ENCODE measurements at places on chromosomes 13 and 19.

DNA sequence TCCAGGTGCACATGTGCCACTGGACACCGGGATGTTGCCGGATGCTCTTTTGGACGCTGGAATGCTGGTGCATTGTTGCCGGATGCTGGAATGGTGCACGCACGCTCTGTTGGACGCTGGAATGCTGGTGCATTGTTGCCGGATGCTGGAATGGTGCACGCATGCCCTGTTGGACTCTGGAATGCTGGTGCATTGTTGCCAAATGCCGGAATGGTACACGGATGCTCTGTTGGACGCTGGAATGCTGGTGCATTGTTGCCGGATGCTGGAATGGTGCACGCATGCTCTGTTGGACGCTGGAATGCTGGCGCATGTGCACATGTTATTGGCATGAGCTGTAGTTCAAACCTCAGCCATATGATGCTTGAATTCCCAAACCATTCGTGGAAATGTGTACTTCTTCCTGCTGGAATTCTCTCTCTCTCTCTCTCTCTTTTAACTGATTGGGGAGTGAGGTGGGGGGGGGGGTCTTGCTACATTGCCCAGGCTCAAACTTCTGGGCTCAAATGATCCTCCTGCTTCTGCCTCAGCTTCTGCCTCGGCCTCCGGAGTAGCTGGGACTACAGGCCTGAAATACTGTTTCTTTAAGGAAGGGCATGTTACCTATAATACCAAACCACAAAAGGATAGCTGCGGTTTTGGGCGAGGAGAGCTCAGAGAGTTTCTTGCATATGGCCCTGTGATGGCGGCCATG lies 1.2 kb upstream of the MCF2L start:
- no peak for DNase-seq

DNA sequence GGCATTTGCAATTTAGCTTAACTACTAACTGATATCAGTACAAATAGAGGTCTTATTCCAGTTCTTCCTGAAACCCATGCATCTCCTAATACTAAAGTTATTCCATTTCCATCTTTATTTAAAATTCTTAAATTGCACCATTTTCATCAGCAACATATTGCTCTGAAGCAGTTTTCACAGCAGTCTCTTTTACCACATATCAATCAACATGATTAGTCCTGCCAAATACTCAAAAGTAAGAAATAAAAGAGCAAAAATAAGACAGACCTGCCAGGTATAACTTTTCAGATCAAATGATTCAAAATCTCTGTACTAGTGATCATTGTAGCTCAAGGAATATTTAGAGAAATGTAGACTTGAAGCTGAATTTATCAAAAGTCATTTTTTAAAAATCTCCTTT lies 141.7 kb downstream of the SLITRK1 start:
- no peak for DNase-seq

GRCh38 chr13:43353631-43354030 lies 330.2 kb downstream of the DNAJC15 start:
- no peak for DNase-seq

- no peak for DNase-seq
These were observed 23.1 kb upstream of the SPRY2 start for GRCh38 chr13:80363890-80364503.

- DNase-seq, result no peak
These were observed 133.4 kb downstream of the LACC1 start for GRCh38 chr13:44012910-44013757.

- DNase-seq, result no peak
These were observed 44.4 kb downstream of the GPC6 start for GRCh38 chr13:93270769-93271742.

DNA sequence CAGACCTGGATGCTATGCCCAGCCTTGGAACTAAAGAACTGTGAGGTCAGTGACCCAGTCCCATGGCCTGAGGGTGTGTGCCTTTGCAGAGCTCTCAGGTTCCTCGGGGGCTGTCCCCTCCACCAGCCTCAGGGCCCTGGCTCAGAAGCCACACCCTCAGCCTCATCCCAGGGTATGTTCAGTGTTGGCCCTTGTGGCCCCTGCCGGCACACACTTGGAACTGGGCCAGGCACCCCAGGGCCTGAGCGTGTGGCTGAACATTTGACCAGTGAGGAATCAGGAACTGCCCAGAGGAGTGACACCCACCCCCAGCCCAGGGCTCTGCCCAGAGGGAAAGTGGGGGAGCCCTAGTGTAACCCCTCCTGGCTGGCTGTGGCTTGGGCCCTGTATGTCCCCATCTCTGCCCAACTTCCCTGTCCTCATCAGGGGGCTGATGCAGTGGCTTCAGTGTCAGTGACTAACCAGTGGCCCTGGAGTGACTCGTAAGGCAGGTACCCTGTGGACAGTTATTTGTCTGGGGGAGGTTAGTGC lies 10.0 kb downstream of the NKPD1 start:
- DNase-seq, result no peak

DNA sequence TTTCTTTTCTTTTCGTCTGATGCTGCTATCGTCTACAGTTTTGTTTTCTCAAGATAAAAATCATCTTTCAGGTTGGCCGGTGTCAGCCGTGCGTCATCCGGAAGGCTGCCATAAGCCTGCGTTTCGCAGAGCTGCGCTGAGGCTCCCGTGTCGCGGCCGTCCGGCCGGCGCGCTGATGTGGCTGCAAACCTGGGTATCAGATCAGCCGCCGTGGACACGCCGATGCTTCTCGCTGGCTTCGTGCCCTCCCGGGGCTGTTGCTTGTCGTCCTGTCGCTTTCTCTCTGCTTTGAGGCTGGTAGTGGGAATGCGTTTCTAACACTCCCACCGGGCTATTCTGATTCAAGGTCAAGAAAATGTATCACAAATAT lies 45.9 kb upstream of the TFDP1 start:
- peak; percentile 72 for DNase-seq

DNA sequence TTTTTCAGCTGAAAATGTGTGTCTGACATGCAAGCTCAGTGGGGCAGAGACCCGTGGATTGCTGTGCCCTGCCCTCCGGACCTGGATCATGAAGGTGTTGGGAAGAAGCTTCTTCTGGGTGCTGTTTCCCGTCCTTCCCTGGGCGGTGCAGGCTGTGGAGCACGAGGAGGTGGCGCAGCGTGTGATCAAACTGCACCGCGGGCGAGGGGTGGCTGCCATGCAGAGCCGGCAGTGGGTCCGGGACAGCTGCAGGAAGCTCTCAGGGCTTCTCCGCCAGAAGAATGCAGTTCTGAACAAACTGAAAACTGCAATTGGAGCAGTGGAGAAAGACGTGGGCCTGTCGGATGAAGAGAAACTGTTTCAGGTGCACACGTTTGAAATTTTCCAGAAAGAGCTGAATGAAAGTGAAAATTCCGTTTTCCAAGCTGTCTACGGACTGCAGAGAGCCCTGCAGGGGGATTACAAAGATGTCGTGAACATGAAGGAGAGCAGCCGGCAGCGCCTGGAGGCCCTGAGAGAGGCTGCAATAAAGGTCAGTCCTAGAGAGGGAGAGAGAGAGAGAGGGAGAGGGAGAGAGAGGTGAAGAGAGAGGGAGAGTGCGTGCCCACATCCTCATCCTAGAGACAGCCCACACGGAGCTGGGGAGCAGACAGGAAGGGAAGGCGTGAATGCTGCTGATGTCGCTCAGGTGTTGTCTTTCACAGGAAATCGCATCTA lies 5.1 kb upstream of the DCUN1D2 start:
- no peak for DNase-seq

DNA sequence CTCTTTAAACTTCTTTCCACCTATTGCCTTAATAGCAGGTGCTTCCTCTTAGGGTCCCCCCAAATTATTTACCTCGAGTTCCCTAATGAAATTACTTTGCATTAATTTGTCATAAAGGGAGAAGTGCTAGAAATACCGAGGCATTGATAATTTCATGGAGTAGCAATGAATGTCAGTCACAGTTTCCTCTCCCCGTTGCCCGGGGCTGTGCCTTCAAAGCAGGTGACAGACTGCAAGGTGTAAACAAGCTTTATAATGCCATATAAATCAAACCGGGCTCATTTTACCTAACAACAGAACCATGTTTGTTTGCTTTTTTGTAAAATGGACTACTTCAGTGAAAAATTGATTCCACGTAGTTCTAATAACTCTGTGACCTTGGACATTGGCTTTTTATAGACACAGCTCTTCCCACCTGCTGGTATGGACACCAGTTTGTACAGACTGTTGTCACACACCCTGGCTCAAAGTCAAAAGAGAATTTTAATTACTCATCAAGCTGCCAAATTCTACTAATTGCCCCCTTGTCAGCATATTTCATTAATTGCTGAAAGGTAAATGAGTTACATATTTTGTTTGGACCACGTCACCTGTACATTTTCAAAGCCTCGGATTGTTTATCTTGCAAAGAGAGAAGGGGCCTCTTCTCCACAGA lies 171.1 kb downstream of the STK24 start:
- DNase-seq, result peak; percentile 63

GRCh38 chr13:36543671-36544070 lies 111.4 kb downstream of the CCNA1 start:
- no peak for DNase-seq

- no peak for DNase-seq
These were observed 57.3 kb downstream of the CDADC1 start for GRCh38 chr13:49304763-49305700.

GRCh38 chr13:94394723-94395122 lies 84.8 kb downstream of the DCT start:
- no peak for DNase-seq

- no peak for DNase-seq
These were observed 7.7 kb upstream of the CRTC1 start for GRCh38 chr19:18675779-18676178.

DNA sequence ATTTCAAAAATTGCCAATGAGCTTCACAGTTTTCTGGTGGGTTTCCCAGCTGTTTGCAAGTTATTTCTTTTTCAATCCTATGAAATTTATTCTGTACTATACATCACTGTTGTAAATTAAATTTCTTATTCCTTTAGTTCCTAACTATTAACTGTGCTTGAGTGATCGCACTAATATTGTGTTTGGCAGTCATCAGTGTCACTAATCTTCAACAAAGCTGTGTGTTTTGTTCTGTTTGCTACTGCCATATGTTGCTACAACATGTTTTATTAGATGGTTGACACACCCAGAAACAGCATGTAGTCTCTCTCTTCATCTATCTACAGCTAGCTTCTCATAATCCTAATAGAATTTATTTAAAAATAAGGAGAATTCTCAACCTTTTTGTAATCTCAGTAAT lies 453.6 kb upstream of the PRR20A start:
- DNase-seq, result no peak

DNA sequence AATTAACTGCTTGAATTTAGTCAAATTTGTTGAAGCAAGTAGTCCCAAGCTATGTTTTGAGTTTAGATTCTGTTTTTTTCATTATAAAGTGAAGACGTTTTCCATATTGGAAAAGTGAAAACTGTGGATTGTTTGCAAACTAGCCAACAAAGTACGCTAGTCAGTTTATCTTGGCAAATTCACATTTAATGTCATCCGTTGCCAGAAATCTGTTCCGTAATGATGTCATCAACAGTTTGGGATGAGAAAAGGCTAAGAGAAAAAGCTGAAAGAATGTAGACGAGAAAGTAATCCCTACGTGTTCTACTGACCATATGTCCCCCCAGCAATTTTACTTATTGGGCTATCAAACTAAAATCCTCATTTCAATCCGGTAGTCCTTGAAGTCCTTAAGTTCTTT lies 419.6 kb downstream of the GPC6 start:
- DNase-seq, result no peak

DNA sequence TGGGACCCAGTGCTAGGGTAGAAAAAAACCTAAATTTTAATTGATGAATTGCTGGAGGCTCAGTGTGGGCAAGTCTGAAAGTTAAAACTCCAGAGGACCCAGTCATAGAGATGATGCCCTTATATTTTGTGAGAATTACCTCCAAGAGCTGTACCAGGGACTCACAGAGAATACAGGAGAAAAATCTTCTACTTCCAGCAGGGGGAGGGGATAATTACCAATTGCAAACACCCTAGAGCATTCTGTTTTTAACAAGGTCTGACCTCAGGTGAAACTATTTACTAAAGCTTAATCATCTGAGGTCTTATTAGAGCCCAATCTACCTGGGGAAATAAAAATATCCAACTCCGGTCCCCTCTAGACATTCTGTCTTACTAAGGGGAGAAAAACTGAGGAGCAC lies 994.7 kb upstream of the MIR17HG start:
- no peak for DNase-seq

DNA sequence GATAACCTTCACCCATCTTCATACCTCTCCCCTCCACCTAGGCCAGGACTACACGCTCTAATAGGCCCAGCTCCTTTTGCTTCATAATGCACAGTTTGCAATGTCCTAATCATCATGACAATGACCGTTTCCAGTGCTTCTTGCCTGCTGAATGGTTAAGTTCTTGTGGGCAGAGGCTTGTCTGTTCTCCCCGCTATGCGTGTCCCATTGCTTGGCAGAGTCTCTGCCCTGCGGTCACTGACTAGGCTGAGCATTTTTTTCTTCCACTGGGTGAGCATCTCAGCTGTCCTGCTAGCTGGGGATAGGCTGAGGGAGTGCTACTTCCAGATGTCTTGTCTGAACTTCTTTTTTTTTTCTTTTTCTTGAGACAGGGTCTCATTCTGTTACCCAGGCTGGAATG lies 314.7 kb downstream of the UQCRFS1 start:
- DNase-seq, result no peak

DNA sequence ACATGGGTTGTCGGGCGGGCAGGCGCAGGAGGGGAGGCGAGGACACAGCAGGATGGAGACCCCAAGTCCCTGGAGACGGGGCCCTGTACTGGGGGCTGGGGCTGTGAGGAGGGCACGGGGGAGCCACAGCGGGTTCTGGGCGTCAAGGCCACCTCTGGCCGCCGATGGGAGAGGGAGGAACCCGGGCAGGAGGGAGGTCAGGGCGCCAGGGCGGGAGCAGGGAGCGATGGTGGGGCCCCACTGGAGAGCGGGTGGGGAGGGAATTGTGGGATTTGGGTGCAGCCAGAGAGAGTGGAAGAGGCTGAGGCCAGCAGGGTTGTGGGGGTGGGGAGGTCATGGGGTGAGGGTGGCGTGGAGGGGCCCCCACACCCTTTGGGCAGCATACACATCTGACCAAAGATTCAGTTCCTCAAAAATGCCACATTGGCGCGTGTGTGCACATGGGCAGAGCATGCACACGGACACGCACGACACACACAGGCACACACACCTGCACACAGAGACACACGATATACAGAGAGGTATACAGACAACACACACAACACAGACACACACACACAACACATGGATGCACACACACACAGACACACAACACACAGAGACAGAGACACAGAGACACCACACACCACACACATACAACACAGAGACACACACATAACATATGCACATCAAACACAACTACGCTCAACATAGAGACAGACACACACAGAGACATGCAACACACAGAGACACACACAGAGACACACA lies 54.9 kb downstream of the AP1M1 start:
- no peak for DNase-seq

DNA sequence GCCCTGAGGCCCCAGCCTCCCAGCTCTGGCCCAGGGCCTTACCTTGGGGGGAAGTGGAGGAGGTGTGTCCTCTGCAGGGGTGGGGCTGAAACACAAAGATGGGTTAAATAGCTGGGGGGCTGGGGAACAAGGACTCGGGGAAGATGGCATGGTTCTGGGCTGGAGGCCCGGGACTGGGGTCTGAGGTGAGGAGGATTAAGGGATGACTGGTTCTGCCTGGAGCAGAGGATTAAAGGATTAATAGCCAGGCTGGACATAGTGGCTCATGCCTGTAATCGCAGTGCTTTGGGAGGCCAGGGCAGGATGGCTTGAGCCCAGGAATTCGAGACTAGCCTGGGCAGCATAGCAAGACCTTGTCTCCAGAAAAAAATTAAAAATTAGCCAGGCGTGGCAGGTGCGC lies 11.6 kb downstream of the MAP4K1 start:
- DNase-seq, result no peak

Measured in lower leg skin (tissue), 4 donors.